ENCODE measurements at places on chromosomes 7 and 10.

GRCh38 chr7:110675383-110676103 is 415.4 kb upstream of the LRRN3 start:
- no peak for DNase-seq

GRCh38 chr10:34504534-34504933 is 310.6 kb downstream of the PARD3 start:
- no peak for DNase-seq

GRCh38 chr10:126054191-126054590 is 157.8 kb downstream of the FANK1 start:
- DNase-seq = no peak

- DNase-seq = no peak
Measured at GRCh38 chr7:44382459-44383265, 57.3 kb upstream of the CAMK2B start.

GRCh38 chr7:914521-915194 is 38.3 kb downstream of the GET4 start:
- DNase-seq = no peak

DNA sequence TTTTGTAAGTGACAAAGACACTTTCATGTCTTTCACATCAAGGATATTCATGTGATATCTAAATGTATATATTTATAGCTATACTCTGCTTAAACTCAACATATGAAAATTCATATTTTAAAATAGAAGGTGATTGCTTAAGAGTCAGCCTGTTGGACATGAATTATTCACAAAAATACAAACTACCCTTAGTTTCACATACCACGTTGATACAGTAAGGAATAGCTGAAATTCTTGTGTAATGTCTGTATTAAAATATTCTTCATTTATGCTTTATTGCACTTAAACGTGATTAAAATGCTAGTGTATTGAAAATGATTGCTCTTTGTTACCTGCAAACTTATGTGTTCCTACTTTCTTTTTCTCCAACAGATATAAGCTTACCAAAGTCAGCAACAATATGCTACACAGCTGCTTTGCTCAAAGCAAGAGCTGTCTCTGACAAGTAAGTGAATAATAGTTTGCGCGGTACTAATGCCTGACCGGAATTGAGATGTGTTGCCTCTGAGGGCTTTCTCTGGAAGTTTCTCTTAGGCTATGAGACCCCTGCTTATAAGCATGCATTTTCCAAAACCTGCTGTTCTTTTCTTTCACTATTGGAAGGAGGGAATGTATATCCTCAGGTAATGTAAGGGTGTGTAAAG is 133.8 kb downstream of the WNT2 start:
- DNase-seq = no peak

GRCh38 chr10:76034353-76035205 is 603.2 kb downstream of the LRMDA start:
- no peak for DNase-seq

DNA sequence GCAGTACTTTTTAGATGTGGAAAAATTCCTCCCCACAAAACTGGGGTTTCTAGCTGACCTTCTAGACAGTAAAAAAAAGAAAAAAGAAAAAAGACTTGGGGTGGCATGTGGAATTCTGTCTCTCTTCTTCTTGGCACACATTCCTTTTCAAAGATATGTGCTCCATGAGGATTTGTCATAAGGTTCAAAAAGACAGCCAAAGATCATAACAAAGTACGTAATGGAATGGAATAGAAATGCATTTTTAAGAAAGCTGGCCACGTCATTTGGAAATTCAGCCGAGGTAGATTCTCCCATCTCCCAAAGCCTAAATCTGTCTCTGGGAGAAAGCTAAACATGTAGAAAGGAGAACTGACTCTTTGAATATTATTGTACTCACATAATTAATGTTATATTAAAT is 381.3 kb upstream of the NFE2L3 start:
- no peak for DNase-seq

DNA sequence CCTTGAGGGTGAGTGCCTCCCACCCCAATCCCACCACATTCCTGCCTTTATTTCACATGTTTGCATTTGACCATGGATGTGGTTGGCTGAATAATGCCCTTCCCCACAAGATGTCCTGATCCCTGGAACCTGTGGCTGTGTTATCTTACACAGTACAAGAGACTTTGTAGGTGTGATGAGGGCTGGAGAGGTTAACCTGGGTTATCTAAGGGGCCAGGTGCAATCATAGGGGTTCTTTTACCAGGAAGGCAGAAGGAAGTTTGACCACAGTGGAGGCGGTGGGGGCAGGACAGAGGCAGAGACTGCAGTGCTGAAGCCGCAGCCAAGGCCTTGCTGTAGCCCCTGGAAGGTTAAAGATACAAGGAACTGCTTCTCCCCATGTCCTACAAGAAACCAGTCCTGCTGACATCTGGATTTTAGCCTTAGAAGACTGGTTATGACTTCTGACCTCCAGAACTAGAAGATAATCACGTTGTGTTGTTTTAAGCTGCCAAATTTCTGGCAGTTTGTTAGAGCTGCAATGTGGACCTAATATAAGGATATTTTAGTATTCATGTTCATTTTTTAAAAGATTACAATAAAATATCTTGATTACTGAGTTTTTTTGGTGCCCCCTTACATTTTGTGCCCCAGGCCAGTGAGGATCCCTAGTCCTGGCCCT is 136.6 kb downstream of the ARHGAP22 start:
- no peak for DNase-seq

DNA sequence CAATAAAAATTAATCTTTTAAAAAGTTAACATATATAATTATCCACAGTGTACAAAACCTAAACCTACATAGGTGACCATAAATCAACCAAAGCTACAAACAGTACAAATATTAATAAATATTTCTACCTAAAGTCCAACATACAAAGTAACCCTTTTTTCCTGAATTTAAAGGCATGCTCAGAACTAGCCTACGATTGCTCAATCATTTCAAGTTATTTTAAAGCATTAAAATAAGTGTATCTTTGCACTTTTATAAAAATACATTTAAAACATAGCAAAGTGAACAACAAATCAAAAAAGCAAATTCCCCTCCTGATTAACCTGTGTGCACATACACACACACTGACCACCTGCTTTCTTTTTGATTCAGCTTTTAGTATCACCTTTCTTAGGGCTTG is 202.2 kb downstream of the PARD3 start:
- no peak for DNase-seq

DNA sequence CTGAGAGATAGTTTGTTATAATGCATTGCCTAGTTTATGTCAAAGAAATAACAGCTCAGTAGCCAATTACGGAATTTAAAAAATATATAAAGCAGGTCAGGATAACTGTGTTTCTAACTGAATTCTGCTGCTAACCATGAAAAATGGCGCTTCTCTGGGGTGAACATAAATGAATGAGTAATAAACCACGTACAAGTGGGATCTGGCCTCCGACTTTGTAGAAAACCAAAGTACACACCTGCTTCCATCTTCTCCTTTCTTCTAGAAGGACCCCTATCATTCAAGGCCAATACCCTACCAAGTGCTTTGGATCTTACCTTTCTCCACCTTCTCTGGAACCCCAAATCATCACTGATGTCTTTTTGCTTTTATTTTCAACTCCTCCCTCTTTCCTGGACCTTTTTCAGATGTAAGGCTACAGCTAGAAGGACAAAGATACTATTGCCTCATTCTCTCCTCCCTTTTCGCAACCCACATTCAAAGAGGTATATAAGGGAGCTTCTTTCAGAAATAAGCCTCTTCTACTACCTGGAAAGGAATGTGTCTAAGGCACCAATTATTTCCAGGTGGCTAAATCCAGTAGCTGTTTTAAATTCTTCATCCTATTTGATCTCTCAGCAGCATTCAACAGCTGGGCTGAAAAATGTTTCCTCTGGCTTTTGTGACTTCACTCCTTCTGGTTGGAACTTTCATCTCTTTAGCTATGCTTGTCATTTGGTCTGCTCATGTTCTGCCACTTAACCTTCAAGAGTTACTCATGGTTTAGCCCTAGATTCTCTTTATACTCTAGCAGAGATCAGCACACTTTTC is 37.7 kb downstream of the NAMPT start:
- no peak for DNase-seq

DNA sequence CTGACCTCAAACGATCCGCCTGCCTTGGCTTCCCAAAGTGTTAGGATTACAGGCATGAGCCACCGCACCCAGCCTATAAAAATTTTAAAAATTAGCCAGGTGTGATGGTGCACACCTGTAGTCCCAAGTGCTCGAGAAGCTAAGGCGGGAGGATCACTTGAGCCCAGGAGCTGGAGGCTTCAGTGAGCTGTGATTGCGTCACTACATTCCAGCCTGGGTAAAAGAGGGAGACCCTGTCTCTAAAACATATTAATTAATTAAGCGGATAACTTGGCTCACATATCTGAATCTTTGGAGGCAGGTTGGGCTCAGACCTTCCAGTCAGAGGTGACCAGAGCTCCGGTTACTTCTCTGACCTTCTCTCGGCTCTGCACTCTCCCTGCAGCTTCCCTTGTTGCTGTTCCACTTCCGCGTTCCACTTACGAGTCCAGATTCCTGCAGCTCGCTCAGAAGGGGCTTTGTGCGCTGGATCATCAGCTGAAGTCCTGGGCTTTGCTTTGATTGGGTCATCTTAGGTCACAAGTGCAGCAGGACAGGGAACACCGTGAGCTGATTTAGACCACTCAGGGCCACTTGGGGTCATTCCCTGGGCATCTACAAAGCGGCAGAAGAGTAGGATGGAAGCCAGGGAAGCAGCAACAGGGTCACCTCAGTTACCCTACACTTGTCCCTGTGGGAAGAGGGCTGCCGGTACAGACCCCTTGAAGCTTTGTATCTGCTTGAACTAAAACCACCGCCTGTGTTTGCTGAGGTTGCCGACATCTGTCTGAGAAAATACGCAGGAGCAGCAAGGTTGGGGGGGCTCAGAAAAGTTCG is 2.0 kb upstream of the ARPC1B start:
- DNase-seq = no peak

DNA sequence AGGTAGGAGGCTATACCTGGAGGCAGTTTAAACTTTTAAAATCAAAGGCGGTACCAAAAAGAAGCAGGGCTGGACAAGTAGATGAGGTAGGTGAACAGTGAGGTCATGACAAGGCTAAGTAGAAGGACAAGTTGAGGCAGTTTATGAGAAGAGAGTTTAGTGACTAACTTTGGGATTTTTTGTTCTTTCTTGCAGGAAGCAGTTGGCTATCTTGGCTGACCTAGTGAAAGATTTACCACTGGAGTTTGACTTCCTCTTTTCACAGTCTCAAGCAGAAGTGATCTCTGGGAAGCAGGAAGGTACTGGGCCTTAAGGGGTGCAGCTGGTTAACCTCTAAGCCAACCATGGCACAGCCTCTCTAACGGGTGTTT is 26.3 kb downstream of the ENTPD7 start:
- no peak for DNase-seq

DNA sequence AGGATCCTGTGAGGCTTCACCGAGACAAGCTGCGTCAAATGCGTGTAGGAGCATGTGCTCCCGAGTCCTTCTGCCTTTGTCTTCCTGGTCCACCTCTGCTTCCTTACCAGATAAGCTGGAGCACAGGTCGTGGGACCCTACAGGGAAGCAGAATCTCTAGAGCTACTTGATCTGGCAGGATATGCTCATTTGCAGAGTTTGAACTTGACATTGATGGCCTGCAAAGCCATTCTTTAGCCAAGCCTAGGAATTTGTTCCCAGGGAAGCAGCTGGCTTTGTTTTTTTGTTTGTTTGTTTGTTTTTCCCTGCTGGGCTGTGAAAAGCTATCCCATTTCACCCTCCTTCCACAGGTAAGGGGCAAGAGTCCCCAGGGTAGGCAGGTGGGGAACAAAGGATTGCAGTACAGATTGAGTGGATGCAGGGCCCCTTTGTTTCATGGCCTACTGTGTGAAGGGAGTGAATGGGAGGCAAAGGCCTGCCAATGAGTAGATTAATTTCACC is 200.0 kb upstream of the BMPER start:
- DNase-seq = no peak

- DNase-seq = no peak
Measured at GRCh38 chr10:7487528-7487927, 76.7 kb upstream of the SFMBT2 start.

GRCh38 chr10:88089498-88089897 is 226.1 kb downstream of the PTEN start:
- DNase-seq = no peak

- no peak for DNase-seq
Measured at GRCh38 chr7:81903115-81903514, 133.3 kb upstream of the HGF start.

GRCh38 chr10:101310529-101311184 is 43.3 kb upstream of the BTRC start:
- DNase-seq = no peak

DNA sequence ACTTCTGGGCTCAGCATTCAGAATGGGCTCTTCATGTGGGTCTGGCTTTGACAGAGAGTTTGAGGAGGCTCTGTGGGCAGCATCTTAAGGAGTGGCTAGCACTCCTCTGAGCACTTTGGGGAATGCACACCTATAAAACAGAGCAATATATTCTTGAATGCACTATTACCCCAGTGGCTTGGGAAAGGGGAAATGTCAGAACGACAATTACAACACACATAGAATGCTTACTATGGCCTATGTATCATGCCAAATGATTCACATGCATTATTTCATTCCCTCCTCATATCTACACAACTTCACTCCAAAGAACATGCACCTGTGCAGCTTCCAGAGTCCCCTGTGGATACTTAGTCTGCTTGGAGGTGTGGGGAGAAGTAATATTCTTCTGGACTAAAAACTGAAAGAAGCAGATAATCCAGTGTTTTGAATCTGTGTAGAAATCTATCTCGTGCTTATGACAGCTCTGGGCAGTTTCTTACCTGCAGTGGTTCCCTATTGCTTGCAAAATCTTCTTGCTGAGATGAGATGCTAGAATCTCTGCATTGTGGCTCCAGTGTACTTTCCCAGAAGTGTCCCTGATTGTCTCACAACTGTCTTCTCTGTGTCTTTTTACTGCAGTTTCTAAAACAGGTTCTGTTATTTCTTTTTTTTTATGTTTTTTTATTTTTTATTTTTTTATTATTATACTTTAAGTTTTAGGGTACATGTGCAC is 5.5 kb upstream of the MGAM start:
- no peak for DNase-seq

DNA sequence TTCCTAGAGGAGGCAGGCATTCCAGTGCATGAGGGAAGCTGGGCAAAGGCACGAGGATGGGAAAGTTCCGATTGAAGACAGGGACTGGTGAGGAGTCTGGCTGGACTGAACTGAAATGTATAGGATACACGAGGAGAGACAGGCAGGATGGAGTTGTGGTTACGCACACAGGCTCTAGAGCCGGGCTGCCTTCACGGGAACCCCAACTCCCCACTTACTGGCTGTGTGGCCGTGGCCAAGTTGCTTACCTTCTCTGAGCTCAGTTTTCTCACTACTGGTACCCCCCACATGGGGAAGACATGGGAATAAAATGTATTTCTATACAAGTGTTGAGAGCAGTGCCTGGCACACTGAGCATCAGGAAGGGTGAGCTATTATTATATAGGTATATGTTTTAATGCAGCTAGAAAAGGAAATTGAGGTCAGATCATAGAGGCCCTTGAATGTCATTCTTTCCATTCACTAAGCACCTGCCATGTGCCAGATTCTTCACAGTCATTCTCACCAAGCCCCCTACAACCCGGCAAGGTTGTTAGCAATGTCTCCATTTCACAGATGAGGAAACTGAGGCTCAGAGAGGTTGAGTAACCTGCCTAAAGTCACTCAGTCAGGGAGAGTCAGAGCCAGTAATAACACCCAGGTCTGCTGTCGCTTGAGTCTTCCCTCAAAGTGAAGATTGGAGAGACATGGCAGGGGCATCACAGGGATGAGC is 9.7 kb downstream of the CHST3 start:
- no peak for DNase-seq

- no peak for DNase-seq
Measured at GRCh38 chr7:99623702-99624447, 7.1 kb downstream of the ZSCAN25 start.

Data from cerebellar nuclear complex (tissue), 1 donor.